ENCODE measurements at places on chromosomes 11 and 22.

DNA sequence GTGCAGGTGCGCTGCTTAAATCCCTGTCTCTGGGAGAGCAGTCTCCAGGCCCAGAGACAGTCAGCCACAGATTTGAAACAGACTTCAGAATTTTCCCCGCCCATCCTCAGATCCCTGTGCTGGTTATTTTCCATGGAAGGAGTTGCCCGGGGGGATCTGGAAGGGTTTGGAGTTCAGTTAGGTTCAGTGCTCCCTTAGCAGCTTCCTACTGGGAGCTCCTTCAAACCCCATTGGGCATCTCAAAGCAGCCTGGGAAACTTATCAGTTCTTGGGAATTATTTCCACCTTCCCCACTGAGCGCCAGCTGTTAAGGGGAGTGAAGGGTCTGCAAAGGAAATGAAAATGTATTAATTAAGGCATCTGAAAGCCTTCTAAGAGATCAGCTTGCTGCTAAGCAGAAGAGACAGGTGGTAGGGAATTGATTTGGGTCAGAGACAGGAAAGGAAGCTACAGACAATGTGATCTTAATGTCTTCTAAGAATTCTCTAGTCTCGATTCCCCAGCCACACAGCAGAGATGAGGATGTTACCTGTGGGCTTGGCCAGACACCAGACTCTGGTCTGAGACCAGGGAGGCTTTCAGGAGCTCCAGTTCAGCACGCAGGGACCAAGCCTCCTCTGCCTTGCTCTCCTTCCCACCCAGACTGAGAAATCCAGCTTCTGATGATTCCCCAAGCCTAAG is 106.2 kb upstream of the TBCEL start:
- DNase-seq = no peak

DNA sequence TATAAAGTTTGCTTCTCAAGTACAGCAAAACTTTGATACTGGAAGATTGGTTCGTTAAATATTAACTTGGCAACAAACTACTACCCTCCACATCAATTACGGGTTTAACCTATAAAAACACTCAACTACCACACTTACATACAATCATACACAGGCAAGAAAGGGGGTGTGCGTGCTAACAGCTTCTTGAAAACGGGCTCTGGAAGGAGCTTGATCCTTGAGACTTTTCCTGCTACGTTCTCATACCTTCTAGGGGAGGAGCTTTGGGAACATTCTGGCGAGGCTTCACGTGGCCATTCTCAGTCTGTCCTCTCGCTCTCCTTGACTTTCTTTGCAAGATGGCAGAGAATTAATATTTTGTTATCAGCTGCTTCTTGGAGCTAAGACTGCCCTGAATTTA is 6.8 kb upstream of the ESAM start:
- DNase-seq = no peak

GRCh38 chr11:8961401-8961800 is 2.8 kb downstream of the TMEM9B start:
- no peak for DNase-seq

- DNase-seq = no peak
Measured at GRCh38 chr11:66728693-66729385, at the start of gene SPTBN2. Gene SPTBN2 (minus strand): TSS chr11:66729216. CDS start chr11:66721240, 7,976 bp downstream.

DNA sequence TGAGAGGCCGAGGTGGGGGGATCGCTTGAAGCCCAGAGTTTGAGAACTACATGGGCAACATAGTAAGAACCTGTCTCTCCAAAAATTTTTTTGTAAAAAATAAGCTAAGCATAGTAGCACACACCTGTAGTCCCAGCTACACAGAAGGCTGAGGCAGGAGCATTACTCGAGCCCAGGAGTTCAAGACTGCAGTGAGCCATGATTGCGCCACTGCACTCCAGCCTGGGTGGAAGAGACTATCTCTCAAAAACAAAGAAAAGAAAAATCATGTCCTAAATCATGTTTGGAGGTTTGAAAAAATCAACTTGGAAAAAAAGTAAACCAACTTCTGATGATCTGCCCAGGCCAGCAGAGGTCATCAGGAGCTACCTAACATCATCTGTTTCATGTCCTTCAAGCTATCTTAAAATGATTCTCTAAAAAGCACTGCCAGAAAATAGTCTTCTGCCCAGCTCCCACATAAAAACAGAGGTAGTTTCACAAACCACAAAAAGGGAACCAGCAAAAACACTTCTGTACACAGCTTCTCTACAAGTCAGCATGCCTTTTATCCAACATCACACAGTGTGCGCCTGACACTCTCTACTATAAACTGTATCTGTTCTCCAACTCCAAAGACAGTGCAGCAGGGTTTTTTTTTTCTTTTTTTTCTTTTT is 165.0 kb downstream of the SOX6 start:
- no peak for DNase-seq
